ENCODE measurements at places on chromosomes 6 and 20.

GRCh38 chr6:28743271-28743789 is 180.5 kb downstream of the TRIM27 start:
- DNase-seq: no peak

- no peak for DNase-seq
These were observed 57.6 kb upstream of the CCDC28A start for GRCh38 chr6:138716013-138716412.

DNA sequence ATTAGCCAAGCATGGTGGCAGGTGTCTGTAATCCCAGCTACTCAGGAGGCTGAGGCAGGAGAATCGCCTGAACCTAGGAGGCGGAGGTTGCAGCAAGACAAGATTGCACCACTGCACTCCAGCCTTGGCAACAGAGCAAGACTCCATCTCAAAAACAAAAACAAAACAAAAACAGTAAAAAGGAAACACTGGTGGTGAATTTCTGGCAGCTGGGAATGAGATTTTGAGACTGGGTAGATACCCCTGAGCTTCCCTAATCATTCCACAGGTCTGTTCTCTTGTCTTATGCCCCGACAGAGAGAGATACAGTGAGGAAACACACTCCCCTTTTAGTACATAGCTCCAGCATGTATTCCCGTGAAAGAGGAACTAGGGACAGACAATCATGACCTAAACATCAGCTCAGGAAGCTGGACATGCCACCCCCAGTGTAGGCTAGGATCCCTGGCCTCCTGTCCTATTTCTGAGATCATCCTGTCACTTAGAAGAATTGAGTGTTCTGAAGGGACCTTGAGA is 9.6 kb downstream of the MAN1A1 start:
- no peak for DNase-seq

DNA sequence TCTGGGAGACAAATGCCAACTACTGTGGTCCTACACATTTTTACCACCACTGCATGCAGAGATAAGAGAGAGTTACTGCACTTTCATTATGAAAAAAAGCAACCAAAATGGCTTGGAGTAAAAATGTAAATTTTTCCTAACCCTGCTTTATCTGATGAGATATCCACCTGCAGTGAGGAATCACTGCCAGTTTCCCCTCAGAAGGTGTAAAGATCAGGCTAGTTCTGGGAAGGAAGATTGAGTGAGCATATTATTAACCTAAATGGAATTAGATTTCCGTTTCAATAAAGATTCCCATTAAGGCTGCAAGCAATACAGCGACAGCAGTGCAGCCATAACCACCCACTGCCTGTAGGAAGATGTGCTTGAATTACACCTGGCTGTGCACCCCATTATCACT is 84.9 kb downstream of the QRSL1 start:
- DNase-seq: no peak

GRCh38 chr6:114989279-114989964 is 646.6 kb upstream of the HS3ST5 start:
- no peak for DNase-seq

DNA sequence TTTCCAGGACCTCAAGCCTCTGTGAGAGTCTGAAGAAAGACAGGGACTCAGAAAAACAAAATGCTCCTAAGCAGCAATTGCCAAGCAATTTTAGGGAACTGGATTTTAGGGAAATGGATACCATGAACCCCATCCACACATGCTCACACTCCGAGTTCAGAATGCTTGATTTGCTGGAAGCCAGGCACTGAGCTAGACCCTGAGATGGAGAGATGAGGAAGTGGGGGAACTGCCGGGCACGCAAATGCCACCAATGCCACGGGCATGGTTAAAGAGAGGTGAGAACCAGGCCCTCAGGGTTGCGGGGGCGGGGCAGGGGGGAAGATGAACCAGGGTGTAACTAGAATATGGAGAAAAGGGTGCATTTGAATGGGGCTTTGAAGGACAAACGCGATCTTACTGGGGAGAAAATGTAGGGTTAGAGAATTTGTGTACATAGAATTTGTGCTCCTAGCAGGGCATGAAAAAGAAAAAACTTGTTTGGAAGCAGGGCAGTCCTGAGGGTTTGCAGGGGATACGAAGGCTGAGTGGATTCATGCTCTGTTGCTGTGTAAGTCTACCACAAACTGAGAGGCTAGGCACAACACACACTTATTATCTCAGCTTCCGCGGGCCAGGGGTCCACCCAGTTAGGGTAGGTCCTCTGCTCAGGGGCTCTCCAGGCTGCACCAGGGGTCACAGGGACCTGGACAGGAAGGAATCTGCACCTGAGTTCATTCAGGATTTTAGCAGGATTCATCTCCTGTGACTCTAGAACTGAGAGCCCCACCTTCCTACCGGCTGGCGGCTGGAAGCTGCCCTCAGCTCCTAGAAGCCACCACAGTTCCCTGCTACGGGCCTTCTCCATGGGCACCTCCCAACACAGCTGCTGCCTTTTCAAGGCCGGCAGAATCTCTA is 108.0 kb downstream of the SNX5 start:
- no peak for DNase-seq

DNA sequence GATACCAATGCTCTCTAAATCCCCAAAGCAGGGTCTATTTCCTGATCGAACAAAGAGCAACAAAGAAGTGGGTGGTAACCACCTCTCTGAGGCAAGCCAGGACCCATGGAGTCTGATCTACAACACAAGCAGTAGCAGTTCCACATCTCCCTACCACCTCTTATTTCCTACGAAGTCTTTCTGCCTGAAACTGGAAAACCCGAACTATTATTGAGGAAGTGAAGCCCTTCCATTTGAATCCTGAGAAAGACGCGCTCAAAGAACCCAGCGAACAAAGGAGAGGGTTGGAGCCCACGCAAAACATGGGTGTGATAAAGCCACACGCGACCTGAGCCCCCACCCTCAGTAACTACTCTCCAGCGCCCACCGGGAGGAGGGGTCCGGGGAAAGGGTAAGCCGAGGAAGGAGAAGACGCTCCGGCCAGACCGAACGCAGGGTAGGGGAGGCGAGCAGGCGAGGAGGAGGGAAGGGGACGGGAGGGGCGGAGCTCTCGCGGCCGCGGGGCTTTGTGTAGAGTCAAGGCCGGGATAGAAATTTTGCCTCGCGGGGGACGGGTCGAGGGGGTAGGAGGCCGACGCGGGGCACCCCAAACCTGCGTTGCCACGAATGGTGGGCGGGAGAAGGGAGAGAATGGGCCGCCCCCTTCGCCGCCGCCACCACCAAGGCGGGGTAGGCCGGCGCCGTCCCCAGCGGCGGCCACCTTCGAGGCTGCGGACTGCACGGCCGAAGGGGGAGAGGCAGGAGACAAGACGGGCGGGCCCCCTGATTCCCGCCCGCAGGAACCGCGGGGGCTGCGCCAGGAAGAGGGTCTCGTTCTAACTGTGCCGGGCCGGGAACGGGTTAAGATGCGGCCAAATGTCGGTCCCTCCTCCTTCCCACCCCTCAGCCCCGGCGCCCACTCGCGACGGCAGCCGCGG is 802 bp downstream of the HDAC2 start:
- peak; percentile 38 for DNase-seq

DNA sequence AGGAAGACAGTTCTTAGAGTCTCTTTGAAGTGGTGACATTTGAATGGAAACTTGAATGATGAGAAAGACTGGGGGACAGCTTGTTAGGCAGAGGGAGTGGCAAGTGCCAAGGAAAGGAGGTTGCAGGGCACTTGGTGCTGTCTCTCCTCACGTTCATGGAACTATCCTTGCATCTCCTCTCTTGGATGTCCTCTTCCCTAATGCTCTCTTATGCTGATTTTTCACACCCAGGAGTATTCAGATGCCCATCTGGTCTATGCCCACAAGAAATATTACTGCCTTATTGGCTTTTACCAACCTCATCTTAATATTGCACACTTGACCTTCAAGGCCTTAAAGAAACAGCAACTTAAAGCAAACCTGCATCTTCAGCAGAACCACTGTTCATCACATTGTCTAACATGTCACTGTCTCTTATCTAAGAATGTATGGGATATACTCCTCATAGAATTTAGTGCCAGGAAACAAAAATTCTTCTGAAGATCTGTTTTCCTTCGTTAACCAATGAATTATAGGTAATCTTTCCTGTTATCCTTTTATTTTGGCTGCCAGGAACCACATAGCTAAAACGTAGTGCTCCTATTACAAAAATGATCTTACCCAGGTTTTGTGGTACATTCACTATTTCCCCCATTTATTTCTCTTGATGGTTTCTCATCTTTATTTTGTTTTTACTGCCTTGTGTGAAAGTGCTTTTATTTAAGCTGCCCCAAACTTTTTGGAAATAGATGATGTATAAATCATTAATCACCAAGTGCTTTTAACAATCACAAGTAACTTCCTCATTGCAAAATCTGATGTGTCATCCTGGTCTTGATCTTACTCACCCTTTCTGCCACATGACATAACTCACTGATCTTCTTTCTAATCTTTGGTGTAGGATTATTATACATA is 12.8 kb downstream of the RGS17 start:
- no peak for DNase-seq

GRCh38 chr20:14951105-14951504 is 613.7 kb upstream of the FLRT3 start:
- DNase-seq: no peak

DNA sequence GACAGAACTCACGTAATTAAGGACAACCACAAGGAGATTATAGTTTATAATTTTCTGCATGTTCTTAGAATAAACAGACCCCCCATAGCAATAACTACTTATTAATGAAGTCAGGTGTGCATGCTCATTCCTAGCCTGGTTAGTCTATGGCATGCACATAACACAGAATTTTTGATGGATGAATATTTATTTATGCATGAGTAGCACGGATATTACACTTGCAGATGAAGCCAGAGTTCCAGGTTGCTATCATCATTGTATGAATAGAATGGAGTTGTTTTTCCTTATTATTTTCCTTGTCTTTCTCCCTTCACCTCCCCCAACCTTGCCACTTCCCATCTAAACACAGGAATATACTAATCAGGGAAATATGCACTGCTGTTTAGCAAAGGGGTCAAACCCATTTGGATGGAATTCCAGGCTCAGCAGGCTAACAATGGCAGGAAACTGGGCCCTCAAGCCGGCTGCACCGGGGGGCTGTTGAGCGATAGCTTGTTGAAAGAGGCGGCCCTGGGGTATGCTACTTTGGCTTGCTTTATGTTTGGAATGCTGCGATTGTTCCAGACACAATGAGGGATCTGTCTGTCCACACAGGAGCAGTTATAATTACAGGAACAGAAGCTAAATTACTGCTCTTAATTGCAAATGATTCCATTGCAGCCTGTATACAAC is 112.6 kb downstream of the TMEM170B start:
- DNase-seq: no peak

DNA sequence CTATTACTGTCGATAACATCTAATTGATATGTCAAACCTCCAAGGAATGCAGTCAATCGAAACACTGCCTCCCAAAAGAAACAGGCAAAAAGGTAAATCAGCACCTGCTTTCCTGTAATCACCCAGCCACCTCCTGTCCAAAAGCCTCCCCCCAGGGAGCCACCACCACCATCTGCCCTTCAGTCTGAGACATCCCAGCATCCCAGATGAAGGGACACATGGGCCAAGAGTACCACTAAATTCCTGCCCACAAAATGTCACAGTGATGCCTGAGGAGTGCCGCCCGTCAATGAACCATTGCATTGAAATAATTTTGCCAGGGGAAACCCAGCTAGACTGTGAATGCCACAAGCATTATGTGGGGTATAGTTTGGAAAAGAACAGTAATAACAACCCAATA is 401.7 kb downstream of the ZFAND3 start:
- DNase-seq: no peak

GRCh38 chr20:10469599-10469998 is 34.5 kb downstream of the SLX4IP start:
- DNase-seq: no peak

DNA sequence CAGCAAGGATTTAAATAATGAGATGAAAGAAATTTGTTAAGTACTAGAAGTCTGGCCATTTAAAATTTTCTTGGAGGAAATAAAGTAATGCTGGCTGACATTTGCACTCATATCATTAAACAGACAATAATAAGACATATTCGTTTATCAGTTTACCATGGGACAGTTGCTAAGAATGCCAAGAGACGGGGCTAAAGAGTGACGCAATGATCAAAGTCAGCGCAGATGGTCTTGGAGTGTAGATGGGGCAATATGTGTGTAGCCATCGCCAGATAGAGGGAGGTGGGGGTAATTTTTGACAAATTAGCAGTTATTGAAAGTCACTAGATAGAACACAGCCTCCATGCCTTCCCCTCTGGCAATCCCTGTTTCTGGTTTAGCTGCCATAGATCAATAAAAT is 413.2 kb upstream of the JAG1 start:
- DNase-seq: no peak

- peak; percentile 32 for DNase-seq
These were observed 1.2 kb upstream of the MAFB start for GRCh38 chr20:40689943-40690835.

All from activated CD4-positive, alpha-beta T cell treated with anti-CD3 and anti-CD28 coated beads for 24 hours (primary cell).